HAP-1 (cell line): ENCODE measurements at places on chromosomes 4 and X.

- no peak for DNase-seq
Measured at GRCh38 chr4:109046471-109047201, 255.8 kb downstream of the COL25A1 start.

DNA sequence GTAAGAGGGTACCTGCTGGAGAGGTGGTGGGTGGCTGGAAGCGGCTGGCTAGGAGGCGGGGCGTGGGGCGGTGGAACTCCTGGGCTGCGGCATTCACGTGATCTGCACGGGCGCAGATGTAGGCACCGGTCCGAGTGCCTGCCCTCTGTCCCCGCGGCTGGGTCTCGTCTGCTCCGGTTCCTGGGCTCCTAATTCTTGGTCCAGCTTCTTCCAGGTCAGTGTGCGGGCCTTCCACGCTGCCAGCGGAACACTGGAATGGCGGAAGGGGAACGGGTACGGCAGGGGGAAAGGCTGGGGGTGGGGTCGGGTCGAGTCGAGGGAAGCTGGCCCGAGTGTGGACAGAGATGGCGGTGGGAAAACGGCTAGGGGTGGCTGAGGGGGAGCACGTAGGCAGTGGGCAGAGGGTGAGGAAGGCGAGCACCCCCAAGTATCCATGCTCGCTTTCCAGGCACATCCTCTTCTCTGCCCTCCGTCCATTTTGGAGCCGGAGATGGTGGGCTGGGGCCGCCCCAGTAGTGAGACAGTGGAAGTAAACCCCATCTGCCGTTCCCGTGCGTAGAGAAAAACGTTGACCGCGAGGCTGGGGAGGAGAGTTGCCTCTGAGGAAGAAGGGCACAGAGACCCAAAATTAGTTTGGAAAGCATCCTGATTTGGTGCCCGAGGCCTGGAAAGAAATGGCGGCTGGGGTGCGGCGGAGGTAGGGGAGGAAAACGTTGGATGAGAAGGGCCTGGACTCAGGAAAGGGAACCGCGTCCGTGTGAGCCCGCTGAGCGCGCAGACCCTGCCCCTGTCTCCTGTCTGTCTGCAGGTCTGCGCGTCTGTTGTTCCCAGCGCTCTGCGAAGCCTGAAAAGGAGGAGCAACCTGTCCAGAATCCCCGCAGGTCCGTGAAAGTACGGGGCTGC lies at the start of gene TCEAL4:
Gene TCEAL4 (plus strand): TSS at position 105 of the 903 bp plus-strand sequence. CDS start 1,161 bp downstream, outside the sequence.
- DNase-seq = peak; percentile 83

- DNase-seq = no peak
Measured at GRCh38 chr4:26788341-26788733, 72.3 kb upstream of the STIM2 start.

DNA sequence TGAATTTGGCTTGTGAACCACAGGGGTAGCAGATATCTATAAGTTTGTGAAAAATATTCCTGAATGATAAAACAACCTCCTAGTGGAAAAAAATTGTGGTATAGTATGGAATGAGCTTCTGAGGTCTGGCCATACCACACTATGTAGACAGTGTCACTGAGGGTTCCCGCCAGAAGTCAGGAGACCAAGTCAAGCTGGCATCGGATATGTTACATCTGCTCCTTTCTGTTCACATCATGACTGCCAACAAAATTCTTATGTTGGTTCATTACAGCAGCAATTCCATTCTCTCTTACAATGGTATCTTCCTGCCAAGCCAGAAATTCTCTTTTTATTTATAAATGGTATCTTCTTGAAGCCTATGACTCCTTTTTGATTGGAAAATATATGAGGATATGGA lies 273.0 kb downstream of the PPP3CA start:
- no peak for DNase-seq

- no peak for DNase-seq
Measured at GRCh38 chr4:80091184-80091583, 18.2 kb upstream of the ANTXR2 start.
